ENCODE measurements at places on chromosomes 7 and 10. TPM values are rescaled to one million over a fixed set of nuclear protein-coding genes. Genes with fewer than 3 reads are reported as not detected.

FBXO24 gene
- 0.19 TPM for polyA plus RNA-seq

GSTO2 gene
- polyA plus RNA-seq, result 0.34 TPM

THSD7A gene
- polyA plus RNA-seq, result not detected

SPAM1 gene
- polyA plus RNA-seq, result not detected

CALML5 gene
- not detected for polyA plus RNA-seq

EXOSC1 gene
- polyA plus RNA-seq, result 117 TPM

CPED1 gene
- polyA plus RNA-seq, result 0.19 TPM

VKORC1L1 gene
- polyA plus RNA-seq, result 18.8 TPM

HYAL4 gene
- 0.33 TPM for polyA plus RNA-seq

LRRC4 gene
- polyA plus RNA-seq, result 0.15 TPM

GRCh38 chr10:44334621-44335184 lies 50.2 kb downstream of the CXCL12 start:
- DNase-seq, result no peak

DNA sequence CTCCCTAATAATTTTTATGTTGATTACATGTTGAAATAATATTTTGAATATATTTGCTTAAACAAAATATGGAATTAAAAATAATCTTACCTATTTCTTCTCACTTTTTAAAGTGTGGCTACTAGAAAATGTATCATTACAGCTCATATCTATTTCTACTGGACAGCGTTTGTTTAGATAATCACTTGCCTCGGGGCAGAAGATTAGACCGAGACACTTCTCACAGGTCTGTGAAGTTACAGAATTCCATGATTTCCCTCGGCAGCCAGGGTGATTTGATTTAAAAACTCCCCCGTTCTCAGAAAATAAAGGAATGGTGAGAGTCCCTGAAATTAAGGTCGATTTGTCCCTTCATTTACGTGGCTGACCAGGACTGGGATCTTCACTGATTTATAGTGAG lies 162.5 kb downstream of the DGKI start:
- no peak for DNase-seq

DNA sequence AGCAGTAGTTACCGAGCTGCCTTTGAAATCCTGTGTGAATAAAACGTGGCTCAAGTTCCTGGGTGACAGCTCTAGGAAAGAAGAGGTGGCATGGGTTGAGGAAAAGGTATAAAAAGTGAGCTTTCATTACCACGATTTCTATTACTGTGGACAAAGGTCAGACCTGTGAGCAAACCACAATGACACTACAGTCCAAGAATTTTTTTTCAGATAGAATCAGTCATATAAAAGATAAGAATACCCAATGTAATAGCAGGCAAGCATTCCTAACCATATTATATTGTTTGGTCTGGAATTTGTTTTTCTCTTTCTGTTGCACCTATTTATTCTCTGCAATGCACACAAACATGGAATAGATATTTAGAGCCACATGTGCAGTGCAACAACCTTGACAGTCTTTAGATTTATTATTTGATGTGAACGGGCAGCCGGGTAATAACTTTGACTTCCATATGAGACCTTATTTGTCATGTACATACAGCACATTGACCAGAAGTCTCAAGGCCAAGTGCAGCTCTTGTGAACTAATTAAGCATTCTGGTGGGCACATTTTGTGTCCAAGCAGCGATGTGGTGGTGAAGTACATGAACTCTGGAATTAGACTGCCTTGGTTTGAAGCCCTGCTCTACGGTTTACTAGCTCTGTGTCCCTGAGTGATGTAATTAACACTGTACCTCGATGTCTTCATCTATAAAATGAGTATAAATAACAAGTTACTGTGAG lies 156.8 kb downstream of the NRCAM start:
- no peak for DNase-seq

DNA sequence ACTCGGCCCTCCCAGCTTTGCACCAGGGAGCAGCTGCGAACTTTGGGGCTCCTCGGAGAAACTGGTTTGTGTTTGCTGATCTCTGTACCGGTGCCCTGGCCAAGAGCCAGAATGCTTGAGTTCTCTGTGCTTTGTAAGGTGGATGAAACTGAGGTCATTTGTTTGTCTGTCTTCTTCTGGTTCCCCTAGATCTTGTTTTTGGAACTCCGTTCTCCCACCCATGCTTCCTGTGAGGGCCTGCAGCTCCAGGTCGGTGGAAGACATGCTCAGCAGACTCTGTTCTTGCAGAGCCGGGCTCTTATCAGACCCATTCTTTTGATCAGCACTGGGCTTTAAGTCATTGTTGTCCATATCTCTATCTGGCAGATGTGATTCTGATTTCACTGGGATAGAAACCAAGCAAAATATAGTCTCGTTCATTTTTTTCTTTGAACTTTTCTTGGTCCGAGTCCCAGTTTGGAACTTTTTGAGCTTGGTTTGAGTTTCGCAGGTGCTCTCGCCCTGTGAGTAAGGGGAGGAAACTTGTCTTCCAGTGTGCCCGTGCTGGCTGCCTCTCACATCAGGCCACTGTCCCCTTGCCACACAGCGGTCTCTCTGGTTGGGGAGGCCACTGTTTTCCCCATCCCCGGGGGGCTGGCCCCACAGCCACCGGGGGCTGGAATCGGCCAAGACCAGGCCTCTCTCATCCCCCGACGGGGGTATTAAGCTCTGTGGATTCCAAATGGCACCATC lies 31.2 kb downstream of the JCAD start:
- no peak for DNase-seq

DNA sequence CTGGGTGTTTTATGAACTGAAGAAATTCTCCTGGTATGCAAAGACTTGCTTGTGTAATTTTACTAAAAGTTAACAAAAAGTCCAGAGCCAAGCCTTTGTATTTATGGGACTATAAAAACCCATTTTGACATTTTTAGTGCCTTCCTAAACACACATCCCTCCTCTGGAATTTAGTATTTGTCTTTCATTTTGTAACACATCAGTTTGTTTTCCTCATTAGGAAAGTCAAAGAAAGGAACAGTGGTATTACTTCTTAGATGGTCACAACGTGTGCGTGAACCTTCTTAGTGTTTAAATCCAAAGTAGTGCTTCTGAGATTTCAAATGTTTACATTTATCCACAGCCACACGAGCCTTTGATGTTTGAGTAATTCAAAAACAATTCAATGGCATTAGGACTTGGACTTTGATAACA lies 103.2 kb upstream of the TMEM106B start:
- DNase-seq, result no peak

DNA sequence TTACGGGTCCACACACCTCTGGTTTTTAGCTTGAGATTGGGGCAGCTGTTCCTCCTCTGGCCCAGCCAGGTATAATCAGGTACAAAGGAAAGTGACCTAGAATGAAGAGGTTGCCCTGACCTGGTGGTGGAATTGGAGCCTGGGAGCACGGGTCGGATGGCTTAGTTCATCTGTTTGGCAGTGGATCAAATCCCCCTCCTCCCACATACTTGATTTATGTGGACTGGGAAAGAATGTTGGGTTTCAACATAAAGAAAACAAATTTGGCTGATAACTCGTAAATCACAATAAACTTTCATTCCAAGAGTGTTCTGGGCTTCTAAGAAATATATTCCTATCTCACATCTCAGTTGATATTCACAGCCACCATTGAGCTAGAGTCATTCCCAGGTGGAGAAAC lies 186.8 kb downstream of the CUX1 start:
- no peak for DNase-seq

DNA sequence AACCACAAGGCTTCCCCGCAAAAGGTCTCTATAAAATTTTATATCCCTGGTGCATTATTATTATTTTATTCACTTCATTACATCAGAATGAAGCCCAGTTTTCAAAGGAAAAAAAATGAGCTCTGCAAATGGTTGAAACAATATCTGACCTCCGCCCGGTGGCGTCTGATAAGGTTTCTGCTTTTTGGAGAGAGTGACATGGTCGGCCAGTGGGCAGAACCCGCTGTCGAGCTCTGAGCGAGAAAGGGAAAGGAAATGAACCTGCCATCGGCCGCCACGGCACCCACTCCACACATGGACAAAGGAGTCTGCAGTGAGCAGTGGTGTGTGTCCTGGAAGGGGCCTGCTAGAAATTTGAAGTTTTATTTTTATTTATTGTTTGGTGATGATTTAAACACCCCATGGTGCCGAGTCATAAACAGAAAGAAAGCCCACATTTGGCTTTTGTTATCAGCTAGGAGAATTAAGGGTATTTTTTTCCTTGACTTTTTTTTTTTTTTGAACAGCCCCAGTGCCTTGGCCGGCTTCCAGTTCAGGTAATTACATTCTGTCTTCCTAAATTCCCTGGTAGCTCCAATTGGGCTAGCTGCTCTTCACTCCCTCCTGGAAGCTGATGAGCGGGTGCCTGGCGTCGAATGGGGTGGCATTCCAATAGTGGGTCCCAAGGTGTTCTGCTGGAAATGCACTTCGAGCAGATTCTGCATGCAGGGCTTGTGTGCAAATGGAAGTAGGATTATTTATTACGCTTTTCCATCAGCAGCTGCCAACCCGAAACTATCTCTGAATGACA lies 149.4 kb upstream of the MKI67 start:
- DNase-seq, result no peak

DNA sequence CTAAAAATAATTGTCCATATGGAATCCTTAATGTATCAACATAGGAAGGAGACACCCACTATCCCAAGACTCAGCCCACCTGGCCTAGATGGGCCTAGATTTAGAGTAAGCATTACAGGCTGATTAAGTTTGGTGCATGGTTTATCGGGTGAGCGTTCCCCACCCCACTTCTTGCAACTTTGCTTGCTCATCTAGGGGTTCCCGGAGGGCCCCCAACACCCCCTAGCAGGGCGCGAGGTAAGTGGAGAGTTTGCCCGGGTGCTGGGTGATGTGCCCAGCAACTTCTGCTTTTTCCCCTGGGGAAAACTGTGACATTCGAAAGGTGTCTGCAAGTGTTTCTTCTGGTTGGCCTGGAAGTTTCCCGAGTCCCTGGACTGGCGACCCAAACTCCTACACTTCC lies 31.7 kb downstream of the SKIDA1 start:
- no peak for DNase-seq

DNA sequence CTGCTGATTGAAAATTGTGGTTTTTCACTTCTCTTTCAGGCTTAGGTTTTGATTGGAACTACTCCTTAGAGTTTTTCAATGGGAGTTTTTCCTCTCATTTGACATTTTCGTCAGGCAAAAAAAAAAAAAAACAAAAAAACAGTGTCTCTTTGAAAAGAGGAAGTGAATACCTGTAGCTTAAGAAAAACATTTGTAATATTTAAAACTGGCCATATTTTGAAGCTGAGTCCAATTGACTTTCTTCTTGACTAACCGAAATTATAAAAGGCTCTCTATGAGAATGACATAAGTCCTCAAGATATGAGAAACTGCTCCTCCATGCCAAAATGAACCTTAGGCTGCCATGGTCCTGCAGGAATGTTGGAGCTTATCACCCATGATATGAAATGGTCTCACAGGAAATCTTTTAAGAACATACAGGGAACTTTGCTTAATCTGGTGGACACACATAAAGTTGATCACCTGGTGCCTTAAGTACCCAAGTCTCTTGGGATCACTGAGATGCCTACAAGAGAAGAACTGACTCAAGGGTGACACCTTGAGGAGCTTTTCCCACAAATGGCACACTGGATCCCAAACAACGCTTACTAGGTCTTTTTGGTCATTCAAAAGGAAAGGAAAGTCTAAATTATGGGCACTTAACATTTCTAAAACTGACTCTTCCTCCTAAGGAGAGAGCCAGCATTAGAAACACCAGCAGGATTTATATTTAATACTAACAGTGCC lies 263.4 kb downstream of the CDC14C start:
- DNase-seq, result no peak

GRCh38 chr7:105268511-105269392 lies 120.0 kb downstream of the SRPK2 start:
- DNase-seq, result no peak

- no peak for DNase-seq
These were observed 28.4 kb upstream of the RET start for GRCh38 chr10:43048301-43049051.

DNA sequence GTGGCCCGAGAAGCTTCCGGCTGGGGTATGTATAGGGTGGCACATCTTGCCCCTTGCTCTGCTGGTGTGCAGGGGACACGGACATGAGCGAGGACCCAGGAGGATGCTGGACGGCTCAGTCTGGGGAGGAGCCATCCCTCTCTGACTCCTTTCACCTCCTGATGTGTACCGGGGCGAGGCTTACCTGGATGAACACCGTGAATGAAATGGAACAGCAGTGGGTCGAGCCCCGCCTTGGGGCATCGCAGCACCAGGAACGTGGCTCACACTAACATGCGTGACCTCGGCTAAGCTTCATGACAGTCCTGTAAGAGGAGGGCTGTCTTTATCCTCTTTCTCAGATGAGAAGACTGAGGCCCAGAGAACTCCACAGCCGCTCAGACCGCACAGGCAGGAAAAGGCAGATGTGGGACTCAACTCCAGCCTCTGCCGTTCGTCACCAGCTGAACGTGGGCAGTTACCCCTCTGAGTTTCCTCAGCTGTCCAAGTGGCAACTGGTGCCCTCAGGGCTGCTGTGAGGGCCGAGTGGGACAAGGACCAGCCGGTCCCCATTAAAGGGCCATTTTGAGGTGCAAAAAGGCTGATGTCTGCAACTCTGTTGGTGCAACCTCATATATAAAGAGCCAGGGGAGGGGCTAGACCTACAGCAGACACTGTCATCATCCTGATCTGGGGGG lies 54.5 kb downstream of the INSIG1 start:
- DNase-seq, result no peak

DNA sequence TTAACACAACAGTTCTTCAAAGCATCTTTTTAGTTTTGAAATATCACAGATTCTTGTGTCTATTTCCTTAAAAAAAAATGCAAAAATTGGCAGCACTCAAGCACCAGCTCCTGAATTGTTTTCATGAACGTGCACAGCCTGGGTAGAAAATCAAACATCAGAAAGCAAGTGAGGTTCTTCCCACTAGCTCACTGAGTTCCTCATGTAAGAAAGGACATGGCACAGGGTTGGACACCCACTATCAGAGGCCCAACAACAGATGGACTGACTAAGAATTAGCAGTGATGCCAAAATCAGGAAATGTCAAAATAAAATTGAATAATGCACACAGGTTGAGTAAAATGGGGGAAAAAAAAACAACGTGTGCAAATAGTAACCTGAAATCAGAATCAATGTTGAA lies 146.8 kb downstream of the PCLO start:
- no peak for DNase-seq

DNA sequence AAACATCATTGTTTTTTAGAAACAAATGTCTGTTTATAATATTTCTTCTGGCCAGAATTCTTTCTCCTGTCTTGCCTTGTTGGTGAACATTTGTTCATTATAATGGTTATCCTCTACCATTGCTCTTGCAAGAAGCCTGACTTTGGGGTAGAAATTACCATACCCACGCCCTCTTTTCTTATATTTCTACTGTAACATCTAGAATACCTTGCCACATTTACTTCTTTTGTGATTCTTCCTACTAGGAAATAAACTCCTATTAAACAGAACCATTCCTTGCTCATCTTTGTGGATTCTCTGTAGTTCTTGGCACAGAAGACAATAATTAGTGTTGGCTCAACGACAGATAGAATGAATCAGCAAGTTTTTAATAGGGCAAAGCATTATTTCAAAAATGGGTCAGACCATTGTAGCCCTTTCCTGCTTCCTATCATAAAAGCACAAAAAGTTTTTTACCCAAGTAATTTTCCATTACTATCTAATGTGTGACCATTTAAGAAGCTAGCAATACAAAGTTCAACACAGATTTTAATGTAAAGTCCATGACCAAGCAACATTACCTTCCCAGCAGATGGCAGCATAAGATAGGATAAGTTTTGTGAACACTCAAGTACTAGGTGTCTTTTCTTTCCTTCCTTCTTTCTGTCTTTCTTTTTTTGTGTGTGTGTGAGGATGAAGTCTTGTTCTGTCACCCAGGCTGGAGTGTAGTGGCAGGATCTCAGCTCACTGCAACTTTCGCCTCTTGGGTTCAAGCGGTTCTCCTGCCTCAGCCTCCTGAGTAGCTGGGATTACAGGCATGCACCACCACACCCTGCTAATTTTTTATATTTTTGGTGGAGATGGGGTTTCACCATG lies 270.4 kb downstream of the HGF start:
- DNase-seq, result peak; percentile 28

- DNase-seq, result no peak
These were observed 114.3 kb downstream of the ARHGAP22 start for GRCh38 chr10:48490571-48490940.
